Activated T-helper 2 cell treated with anti-CD3 and anti-CD28 coated beads, Interferon-gamma antibody, Interleukin-2, Interleukin-4, amounts not matched to agents 10 μg/mL and 5 μg/mL and 100 μg/mL, durations not matched to agents 14 hours and 24 hours and 36 hours (primary cell): ENCODE measurements at places on chromosomes 6 and 20.

DNA sequence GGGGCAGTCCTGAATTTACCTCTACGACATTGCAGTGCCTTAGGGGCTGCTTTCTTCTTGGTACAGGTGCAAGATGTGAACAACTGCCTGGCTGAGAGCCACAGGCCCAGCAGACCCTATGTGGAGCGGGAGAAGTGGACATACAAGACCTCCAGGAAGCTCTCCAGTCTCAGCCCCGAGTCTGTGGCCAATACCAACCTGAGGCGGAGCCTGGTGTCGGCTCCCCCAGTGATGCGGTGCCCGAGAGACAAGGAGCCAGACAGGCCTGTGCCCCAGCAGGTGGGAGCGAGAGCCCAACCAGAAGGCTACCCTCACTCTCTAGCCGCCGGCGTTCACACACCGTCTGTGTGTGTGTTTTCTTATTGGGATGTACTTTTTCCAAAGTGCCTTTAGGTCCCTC lies 59.6 kb downstream of the EFCAB8 start:
- H3K4me1 ChIP-seq, result no peaks in the 10 kb centered on the region
- H3K36me3 ChIP-seq, result peaks cover 4% of the 10 kb centered on the region
- DNase-seq, result no peak
- H3K4me3 ChIP-seq, result no peak overlapping the region

- H3K27me3 ChIP-seq, result no peaks in the 10 kb centered on the region
- H3K4me3 ChIP-seq, result no peak overlapping the region
- no peak for DNase-seq
- no peak overlapping the region for H3K27ac ChIP-seq
- no peaks in the 10 kb centered on the region for H3K36me3 ChIP-seq
Observed at GRCh38 chr6:160919723-160920440, 71.7 kb upstream of the MAP3K4 start.

GRCh38 chr6:29705389-29706231 lies 17.6 kb upstream of the HLA-F start:
- H3K4me1 ChIP-seq, result peaks cover 40% of the 10 kb centered on the region
- no peak overlapping the region for H3K4me3 ChIP-seq
- H3K27me3 ChIP-seq, result peaks cover 17% of the 10 kb centered on the region
- no peak for DNase-seq

DNA sequence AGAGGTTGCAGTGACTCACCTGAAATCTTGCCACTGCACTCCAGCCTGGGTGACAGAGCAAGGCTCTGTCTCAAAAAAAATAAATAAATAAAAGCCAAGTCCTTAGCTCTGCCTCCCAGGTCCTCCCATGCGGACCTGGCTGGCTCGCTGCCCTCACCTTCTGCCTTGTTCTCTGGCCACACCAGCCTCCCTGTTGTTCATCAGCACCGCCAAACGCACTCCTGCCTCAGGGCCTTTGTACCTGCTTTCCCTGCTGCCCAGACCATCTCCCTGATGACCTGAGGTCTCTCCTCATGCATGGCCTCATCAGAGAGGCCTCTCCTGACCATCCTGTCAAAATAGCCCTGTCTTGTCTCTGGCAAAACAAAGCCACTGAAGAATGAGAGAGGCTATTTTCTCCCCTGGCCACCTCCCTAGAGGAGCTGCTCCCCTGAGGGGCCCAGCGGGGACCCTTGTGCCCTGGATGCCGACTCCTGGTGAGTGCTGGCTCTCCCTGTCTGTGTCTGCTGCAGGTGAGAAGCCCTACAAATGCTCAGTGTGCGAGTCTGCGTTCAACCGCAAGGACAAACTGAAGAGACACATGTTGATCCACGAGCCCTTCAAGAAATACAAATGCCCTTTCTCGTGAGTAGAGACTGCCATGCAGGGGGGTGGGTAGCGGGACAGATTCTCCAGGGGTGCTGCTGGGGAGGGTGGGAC lies 22.6 kb upstream of the CHMP4B start:
- no peak for DNase-seq
- no peaks in the 10 kb centered on the region for H3K36me3 ChIP-seq
- no peak overlapping the region for H3K27ac ChIP-seq
- H3K27me3 ChIP-seq, result no peaks in the 10 kb centered on the region

DNA sequence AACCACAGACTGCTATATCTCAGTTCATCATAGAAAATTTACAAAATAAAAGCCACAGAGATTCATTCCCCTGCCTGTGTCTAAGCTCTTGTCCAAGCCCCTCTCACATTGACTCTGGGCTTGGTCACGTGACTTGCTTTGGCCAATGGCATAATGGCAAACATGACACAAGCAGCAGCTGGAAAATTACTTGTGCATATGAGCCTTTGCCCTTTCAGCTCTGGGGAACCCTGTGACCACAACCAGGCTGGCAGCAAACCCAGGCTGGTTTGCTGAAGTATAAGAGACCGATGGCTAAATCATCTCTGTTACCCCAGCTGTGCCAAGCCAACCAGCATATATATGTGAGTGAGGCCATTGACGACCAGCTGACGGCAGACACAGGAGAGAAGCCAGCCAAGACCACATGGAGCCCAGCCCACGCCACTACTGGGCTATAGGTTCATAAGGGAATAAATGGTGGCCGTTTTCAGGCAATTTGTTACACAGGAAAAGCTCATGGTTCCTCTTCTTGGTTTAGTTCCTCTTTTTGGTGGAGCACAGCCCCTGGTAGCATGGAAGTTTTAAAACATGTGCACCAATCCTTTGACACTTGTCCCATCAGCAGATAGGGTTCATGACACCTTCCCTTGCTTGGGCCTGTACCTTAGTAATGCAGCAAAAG lies 31.8 kb upstream of the RSPO4 start:
- H3K27ac ChIP-seq, result no peak overlapping the region
- no peak overlapping the region for H3K4me3 ChIP-seq
- H3K27me3 ChIP-seq, result no peaks in the 10 kb centered on the region
- no peak for DNase-seq
- no peaks in the 10 kb centered on the region for H3K36me3 ChIP-seq

- H3K36me3 ChIP-seq, result no peaks in the 10 kb centered on the region
- peak overlapping the region; percentile 75 for H3K4me3 ChIP-seq
- H3K27me3 ChIP-seq, result no peaks in the 10 kb centered on the region
- peak; percentile 71 for DNase-seq
- H3K4me1 ChIP-seq, result peaks cover 61% of the 10 kb centered on the region
Observed at GRCh38 chr20:50338479-50339391, 148.1 kb downstream of the CEBPB start.

GRCh38 chr6:7236306-7237209 lies 76.4 kb downstream of the SSR1 start:
- H3K27ac ChIP-seq, result no peak overlapping the region
- no peaks in the 10 kb centered on the region for H3K27me3 ChIP-seq
- DNase-seq, result no peak
